ENCODE measurements at places on chromosomes 1 and 21. TPM values are rescaled to one million over a fixed set of nuclear protein-coding genes. Genes with fewer than 3 reads are reported as not detected.

Gene SPRR2F
- total RNA-seq, result not detected

Gene FCRL1
- total RNA-seq, result 0.32 TPM

Gene HSD3B2
- not detected for total RNA-seq

Gene SPRR4
- not detected for total RNA-seq

Gene GRIK3
- not detected for total RNA-seq

Gene F5
- 3.8 TPM for total RNA-seq

Gene DMRTA2
- total RNA-seq, result not detected

Data from mesenteric fat pad (tissue), 1 donor.